ENCODE measurements at places on chromosomes 6 and 20.

GRCh38 chr20:25136643-25137559 lies 55.0 kb upstream of the VSX1 start:
- peak; percentile 17 for DNase-seq

DNA sequence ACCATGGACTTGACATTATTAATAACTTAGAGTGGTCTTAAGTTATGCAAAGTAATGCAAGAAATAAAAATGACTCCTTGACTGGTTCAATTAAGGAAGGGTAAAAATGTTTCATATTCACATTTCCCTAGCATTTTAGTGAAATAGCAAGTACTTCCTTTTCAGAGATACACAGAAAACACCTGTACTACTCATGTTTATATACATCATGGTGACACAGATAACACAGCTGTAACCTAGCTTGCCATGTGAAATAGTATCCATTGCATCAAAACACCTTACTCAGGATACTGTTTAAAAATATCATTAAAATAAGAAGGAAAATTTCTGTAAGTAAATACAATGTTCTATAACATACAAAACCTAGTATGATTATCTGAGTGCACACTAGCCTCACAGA lies 102.4 kb downstream of the AHI1 start:
- DNase-seq, result no peak

- no peak for DNase-seq
These were observed 82.8 kb downstream of the SASH1 start for GRCh38 chr6:148425443-148425842.

DNA sequence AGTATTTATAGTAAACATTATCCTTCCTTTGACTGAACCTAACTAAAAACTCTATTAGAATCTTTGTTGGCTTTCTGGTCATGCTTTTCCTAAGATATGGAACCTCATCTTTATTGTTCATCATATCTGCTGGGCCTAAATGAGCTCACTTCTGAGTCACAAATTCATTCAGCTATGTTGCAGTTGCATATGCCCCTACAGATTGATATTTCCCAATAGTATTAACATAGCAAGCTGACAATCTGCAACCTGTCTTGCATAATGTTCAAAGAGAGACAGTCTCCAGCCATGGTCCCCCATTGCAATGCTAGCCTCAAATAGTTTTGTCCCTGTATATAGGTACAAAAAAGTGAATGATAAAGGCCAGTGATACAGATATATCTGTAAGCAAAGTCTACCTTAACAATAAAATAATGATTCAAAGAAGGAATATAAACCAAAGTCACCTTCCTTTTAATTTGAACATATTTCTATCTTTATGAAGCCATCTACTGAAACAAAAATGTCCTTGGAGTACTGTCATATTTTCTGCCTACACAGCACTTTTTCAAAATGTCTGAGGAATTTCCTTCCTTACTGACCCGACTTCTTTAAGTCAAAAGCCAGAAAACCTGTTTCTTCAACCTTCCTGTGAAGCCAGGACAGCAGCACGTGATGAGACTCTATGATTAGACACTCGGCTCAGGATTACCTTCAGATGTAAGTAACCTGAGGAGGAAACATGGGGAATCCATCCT lies 140.7 kb downstream of the UBE3D start:
- no peak for DNase-seq

DNA sequence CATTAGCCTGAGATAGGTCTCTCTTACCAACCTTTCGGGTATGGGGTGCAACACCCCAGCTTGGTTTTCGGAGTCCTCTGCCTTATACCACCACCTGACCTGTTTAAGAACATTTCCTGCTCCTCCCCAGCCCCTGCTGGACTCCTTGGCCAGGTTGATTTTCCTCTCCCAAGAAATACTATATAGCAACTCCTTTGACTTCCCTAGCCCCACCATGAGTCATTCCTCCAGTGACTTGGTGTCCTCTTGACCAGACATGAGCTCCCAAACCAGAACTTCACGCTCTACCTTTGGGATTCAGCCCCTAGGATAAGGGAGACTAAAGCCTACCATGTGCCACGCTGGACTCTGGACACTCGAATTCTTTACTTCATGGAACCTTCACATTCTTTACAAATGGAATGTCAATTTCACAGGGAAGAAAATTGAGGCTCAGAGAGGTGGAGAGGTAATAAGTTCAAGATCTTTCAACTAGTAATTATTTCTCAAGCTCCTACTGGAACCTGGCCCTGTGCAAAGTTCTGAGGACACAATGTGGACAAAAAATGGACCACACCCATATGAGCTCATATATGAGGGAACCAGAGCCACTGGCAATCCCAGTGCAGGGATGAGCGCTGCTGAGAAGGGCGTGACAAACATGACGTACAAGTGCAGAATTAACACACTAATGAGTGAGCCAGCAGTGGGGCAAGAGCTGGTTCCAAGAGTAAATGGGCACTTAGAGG lies 48.2 kb downstream of the SIRPA start:
- no peak for DNase-seq

GRCh38 chr6:126949786-126950185 lies 168.7 kb upstream of the RSPO3 start:
- no peak for DNase-seq

GRCh38 chr20:56442389-56443365 lies 25.8 kb upstream of the RTF2 start:
- DNase-seq, result no peak

DNA sequence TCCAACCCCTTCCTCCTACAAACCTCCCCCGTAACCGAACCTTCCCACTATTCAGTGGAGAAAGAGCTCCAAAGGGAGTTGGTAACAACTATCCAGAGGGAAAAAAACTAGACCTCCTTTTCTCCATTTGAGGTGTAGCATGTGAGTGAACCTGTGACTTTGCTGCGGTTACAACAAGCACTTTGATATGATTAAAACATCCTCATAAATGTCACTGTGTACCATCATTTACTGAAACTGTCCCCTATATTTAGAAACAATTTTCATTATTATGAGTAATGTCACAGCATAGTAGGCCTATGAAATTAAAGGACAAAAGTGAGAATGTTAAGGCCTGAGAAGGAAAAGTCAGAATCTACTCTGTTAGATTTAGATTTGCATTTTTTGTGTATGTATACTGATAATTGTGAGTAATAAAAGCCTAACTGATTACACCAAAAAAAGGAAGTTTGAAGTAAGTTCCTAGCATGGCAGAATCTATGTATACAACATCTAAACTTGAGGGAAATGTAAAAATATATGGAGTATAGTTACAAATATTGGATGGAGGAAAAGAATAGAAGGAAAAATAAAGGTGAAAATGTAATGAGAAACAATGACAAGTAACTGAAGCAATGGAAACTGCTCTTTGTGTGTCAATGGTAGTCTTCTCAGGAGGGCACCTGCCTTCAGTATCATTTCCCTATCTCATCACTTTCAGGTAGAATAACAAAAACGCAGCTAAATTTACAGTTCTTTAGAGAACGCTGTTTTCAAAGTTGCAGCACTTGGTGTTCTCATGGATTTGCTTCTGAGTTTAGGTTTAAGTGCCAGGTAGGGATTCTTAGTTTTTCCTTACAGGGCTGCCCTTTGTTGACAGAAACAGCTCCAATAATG lies 145.9 kb downstream of the IMPG1 start:
- DNase-seq, result no peak

DNA sequence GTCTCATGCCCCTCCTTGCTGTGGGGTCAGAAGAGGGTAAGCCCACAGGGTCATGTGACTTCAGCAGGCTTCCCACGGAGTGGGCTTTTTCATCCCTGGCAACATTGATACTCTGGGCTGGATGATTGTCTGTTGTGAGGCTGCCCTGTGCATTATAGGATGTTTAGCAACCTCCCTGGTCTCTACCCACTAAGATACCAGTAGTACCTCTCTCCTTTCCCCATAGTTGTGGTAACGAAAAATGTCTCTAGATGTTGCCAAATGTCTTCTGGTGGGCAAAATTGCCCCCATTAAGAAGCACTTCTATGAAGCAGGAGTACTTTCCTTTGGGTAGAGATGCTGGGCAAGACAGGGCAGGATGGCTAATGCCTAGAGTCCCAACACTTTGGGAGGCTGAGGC lies 232.5 kb upstream of the ZNF217 start:
- DNase-seq, result no peak

- no peak for DNase-seq
These were observed 277.5 kb downstream of the UST start for GRCh38 chr6:149024361-149024760.

GRCh38 chr6:29505808-29506207 lies 18.1 kb upstream of the MAS1L start:
- no peak for DNase-seq

DNA sequence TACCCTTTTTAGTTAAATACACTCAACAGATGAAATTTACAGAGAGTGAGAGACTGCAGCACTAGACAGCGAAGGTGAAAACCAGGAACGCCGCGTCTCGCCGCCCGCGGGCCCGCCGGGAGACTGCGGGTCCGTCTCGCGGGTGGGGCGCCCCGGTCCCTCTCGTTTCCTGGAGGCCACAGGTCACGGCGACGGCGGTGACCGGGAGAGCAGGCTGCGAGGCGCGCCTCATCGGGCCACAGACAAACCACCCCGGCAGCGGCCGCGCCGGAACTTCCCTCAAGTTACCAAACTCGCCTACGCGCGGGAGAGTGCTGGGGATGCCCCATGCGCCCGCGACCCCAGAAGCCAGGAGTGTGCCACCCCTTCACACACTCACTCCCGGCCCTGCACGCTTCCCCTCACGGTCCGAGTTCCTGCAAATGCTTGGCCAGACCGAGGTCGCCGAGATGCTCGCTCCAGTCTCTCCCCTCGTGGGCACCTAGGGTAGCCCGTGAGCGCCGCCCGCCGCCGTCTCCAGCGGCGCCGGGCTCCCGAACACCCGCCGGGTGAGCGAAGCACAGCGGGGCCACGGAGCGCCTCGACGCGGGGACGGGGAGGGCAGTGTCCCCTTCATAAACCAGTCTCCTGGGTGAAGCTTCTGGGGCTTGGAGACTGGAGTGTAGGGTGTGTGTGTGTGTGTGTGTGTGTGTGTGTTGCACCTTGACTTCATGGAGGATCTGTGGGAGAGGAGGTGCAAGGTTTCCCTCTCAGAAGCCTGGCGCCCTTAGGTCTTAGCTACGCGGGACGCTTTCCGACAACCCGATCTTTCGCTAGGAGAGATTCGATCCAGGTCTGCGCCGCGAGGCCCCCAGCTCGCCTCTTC lies 1.4 kb downstream of the BACH2 start:
- DNase-seq, result no peak

DNA sequence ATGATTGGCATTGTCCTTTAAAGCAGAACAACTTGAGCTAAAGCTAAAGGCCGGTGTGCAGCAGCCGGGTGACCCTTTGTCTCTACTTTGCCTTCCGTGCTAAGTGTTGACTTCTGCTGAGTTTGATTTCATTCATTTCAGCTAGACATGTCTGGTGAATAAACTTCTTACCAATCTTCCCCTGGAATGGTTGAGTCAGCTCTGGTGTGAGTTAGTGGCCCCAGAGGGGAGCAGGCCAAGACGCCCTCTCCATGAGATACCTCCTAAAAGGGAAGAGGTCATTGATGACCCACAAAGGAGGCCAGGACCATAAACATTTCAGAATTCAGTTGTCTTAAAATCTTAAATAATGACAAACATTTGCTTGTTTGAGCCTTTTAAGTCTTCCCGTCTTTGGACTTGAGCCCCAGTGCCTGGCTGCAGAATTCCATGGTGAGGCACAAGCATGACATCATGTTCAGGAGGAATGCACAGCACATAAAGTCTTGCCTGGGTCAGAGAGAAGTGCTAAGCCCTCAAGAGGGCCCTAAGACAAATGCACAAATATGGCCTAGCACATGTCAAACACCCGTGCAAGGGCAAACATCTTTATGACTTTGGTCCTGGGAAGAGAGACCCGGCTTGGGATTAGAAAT lies 96.3 kb upstream of the NEDD9 start:
- DNase-seq, result no peak

GRCh38 chr6:41255638-41256246 lies 27.6 kb downstream of the TREML4 start:
- DNase-seq, result no peak

- DNase-seq, result peak; percentile 87
These were observed at the start of gene RSPH4A for GRCh38 chr6:116615937-116616736. Gene RSPH4A, plus strand, starts transcription at chr6:116616479. Its CDS starts 145 bp downstream, at chr6:116616624.

- DNase-seq, result no peak
These were observed 490.8 kb downstream of the CBLN4 start for GRCh38 chr20:55514531-55514930.

DNA sequence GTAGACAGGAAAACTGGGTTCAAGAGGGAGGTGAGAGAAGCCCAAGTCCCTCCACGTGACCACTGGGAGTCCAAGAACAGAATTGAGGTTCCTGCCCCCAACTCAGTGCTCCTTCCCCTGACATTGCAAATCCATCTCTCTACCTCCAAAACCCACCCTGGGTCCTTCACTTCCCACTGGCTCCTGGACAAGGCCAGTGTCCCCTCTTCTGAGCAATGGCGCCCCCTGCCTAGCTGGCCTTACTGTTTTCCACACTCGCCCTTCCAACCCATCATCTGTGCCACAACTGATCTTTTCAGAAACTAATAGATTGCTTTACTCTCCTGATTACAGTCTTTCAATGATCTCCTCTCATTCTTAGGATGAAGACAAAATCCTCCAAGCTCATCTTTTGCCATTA lies 200.3 kb downstream of the ANKRD60 start:
- DNase-seq, result no peak

DNA sequence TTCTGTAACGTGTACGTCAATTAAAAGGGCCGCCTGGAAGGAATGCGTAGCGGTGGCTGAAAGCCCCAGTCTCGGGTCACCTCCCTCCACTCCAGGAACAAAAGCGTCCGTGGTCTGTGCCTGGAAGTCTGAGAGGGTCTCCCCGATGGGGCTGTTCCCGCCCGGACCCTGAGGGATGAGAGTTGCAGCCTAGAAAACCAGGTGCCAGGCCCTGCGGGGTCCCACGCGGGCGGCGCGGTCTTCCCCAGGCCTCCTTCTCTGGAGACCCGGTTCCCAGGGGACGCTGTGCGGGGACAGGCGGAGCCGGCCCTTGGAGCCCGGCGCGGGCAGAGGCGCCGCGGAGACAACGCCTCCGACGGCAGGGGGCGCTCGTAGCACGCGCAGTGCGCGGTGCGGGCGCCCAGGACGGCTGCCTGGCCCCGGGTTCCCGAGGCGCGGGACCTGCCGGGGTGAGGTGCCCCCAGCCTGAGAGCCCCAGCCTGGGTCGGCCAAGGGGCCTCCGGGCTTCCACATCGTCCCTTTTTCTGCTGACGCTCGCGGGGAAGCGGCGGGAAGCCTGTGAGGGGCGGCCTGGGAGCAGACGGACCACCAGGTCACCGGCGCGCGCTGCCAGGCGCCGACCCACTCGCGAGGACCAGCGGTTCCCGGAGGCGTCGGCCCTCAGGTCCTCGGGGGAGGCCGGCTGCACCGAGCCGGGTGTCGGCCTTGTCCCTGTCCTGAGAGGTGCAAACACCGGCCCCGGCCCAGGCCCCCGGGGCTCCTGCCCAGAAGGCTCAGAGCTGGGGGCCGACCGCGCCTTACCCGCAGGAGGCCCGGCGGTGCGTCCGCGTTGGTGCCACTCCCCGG lies 5.3 kb upstream of the FOXC1 start:
- no peak for DNase-seq

DNA sequence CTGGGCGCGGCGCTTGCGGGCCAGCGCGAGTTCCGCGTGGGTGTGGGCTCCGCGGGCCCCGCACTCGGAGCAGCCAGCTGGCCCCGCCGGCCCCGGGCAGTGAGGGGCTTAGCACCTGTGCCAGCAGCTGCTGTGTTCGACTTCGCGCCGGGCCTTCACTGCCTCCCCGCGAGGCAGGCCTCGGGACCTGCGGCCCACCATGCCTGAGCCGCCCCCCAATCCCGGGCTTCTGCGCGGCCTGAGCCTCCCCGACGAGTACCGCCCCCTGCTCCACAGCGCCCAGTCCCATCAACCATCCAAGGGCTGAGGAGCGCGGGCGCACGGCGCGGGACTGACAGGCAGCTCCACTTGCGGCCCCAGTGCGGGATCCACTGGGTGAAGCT lies 36.2 kb downstream of the RIOK1 start:
- no peak for DNase-seq

All from smooth muscle cell of the brain vasculature (primary cell).